ENCODE measurements at places on chromosomes 4 and X.

DNA sequence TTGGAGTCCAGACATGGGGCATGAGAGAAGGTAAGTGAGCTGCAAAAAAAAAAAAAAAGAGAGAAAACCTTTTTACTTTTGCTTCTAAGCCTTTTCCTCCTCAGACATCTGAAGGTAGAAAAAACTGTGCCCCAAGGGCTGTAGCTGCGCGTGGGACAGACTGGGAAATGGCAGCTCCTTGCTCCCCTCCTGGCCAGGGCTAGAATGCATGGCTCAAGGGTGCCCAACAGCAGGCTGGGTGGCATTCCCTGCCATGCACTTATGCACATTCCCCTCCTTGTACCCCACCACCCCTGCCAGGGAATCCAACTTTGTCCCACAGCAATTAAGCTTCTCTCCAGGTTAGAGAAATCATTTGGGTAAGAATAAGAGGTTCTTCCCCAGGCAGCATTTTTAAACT, 421.2 kb downstream of the TRAM1L1 start:
- no peak for DNase-seq

DNA sequence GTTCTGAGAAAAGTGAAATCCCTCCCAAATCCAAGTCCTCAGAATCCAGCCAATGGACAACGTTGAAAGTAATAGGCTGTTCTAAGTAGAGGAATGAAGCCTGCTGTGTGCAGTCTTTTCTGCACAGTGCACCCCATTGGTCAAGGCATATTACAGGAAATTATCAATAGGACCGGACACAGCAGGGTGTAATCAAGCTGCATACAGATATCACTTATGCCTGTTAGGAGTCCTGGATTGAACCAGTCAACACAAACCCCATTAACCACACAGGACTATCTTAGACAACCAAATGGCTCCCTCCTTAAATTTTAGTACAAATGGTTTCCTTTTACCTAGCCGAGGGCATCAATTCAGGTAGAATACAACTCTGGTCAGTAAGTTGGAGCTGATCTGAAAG, 34.2 kb upstream of the MAGEA8 start:
- DNase-seq, result no peak

- no peak for DNase-seq
These were observed 238.4 kb upstream of the TEX13A start for GRCh38 chrX:105458846-105459245.

GRCh38 chrX:40866893-40867292, 131.6 kb upstream of the MED14 start:
- DNase-seq, result no peak

DNA sequence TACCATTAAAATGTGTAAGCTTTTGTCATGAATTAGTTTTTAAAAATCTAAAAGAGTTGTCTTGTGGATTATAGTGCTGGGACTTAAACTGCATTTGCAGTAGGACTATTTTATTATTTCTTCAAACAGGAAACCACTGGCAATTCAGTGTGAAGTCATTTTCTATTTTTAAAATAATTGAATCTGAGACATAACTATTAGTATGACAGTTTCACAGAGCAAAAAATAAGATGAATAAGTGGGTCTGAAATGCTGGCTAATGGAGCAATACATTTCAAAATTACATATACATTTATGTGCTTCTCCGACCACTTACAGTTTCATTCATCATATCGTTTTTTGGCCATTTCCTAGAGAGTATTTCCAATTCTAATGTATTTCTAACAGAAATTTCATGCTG, 75.3 kb upstream of the RAPGEF2 start:
- DNase-seq, result no peak

DNA sequence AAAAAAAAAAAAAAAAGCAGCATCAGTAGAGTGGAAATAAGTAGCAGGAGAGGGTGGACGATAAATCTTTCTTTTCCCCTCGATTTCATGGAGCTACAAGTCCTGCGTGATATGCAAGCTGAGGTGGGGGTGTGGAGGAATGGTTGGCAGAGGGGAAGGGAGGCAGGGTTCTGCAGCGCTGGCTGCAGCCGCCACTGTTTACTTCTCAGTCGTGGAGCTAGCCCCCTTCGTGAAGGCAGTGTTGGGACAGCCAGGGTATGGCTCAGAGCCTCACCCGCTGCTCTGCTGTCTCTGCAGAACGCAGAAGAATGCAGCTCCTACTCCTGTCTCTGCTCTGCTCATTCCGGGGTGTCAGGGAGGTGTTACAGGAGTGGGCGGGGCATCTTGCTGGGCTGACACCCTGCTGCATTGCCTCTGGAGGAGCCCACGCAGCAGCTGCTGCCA, 140.6 kb downstream of the GPM6A start:
- no peak for DNase-seq

DNA sequence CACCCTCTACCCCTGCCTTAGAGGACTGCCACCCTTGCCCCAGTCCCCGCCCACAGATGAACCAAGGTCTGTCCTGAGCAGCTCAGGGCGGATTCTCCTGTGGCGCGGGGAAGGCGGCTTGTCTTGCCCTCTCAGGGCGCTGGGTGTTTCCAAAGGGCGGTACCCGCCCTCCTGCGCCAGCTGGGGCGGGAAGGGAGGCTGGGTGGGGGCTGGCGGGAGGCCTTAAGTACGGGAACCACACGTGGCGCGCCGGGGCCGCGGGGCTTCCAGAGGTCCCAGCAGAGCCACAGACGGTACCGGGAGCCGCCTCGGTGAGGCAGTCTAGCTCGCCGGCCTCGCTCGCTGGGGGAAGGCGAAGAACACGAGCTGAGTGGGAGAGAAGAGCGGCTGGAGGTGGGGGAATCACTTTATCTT, 361.1 kb downstream of the MID1IP1 start:
- DNase-seq, result peak; percentile 57

GRCh38 chrX:19616959-19617358, 101.7 kb upstream of the MAP3K15 start:
- DNase-seq, result no peak

DNA sequence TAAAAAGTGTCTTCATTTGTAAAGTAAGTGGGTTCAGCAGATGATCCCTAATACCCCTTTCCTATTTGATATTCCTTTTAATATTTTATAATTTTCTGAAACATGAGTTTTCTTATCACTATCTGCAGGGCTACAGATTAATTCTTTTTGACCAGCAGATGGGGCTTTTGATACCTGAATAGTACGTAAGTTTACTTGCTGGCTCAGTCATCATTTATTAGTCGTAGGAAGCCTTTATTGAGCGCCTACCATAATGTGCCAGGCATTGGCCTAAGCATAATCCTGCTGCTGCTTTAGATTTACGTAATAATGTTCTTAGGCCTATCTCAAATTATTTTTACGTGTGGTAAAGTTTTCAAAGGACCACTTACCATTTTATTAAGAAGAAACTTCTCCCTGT, 33.1 kb downstream of the OSTC start:
- no peak for DNase-seq

DNA sequence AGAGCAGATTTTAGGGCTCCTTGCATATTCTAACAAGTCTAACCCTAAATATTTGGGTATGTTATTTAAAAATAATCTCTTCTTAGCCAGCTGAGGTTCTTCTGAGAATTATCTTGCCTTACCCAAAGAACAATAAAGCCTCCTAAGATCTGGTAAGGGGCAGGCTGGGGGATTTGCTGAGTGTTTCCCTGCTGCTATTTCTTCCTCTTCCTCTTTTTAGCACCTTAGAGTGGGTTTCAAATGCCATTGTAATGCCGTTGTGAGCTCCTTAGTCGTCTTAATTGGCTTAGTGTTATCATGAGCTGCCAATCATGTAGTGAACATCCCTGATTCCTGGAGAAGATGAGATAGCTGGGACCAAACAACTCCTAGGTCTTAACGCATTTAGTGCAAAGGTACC, 15.4 kb downstream of the STOX2 start:
- no peak for DNase-seq

GRCh38 chr4:156497486-156497885, 474.1 kb downstream of the PDGFC start:
- no peak for DNase-seq

DNA sequence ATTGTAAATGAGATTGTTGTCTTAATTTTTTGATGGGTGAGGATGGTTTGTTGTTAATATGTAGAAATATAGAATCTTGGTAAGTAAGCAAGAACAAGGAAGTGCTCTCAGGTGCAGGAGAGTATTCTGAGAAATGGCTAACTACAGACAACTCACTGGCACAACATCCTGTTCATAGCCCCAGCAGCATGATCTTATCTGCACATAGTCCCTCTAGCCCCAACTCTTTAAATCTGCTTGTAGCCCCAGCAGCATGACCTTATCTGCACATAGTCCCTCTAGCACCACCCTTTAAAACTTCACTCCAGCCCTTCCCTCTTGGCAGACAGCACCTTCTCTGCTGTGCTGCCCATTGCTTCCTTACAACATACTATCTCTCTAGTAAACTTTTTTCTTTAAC, 1957.1 kb upstream of the ADGRL3 start:
- no peak for DNase-seq

GRCh38 chr4:3789587-3789986, 23.4 kb downstream of the ADRA2C start:
- no peak for DNase-seq

- DNase-seq, result no peak
These were observed 1470.4 kb downstream of the ADGRL3 start for GRCh38 chr4:62670514-62670913.

DNA sequence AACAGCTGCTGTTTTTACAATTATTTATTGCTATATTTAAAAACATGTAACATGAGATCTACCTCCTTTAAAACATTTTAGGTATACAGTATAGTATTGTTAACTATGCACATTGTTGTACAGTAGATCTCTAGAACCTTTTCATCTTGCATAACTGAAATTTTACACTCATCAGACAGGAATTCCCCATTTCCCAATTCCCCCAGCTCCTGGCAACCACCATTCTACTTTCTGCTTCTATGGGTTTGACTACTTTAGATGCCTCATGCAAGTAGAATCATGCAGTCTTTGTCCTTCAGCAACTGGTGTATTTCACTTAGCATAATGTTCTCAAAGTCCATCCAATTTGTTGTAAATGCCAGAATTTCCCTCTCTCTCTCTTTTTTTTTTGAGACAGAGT, 9.7 kb upstream of the LSM6 start:
- no peak for DNase-seq

GRCh38 chrX:42096265-42096920, 173.0 kb upstream of the CASK start:
- no peak for DNase-seq

- DNase-seq, result no peak
These were observed 60.3 kb upstream of the CAMK2D start for GRCh38 chr4:113821856-113822255.

- DNase-seq, result no peak
These were observed 60.4 kb downstream of the PJA1 start for GRCh38 chrX:69104756-69105434.

DNA sequence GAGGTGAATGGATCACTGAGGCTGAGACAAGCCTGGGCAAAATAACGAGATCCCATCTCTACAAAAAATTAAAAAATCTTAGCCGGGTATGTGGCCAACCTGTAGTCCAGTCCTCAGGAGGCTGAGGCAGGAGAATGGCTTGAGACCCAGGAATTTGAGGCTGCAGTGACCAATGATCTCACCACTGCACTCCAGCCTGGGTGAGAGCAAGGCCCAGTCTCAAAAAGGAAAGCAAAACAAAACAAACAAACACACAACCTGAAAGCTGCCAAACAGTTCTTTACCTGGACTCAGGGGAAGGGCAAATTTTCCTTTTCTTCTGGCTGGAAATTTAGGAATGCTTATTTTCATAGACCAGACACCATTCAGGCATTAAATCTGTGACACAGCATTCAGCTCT, 163.1 kb upstream of the FAT1 start:
- DNase-seq, result no peak

Data from activated CD4-positive, alpha-beta T cell treated with anti-CD3 and anti-CD28 coated beads, Interleukin-2, amount 50 U/mL, for 48 hours (primary cell).